Spleen (tissue), 13 donors: ENCODE measurements at places on chromosomes 6 and 20.

GRCh38 chr6:20280288-20280621 is 68.0 kb upstream of the MBOAT1 start:
- no peak for DNase-seq

- no peak for DNase-seq
Observed at GRCh38 chr6:169362501-169363121, 109.0 kb upstream of the THBS2 start.

DNA sequence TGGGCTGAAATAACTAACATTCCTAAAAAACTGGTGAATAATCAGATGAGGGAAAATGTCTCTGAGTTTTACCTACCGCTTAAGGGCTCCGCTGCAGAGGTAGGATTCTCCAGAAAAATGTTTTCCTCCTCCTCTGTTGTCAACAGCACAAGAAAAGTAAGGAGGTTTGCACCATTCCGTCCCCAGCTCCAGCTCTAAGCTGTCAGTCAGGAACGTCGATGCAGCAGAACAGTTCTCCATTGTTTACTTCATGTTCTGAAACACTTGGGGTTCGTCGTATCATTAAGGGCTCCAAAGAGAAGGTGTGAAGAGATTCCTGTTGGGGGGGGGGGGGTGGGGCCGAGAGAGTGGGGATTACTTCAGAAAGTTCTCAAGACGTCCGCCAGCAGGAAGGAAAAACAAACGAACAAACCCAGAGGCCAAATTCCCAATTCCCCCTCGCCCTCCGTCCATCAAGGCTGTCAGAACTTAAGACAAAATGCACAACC is 734 bp downstream of the MMS22L start:
- DNase-seq: no peak

GRCh38 chr6:119604124-119604523 is 254.6 kb upstream of the MAN1A1 start:
- DNase-seq: no peak

- DNase-seq: peak; percentile 63
Observed at GRCh38 chr20:37393196-37393862, 47.4 kb downstream of the SRC start.

- no peak for DNase-seq
Observed at GRCh38 chr6:140572129-140572528, 1197.7 kb upstream of the CITED2 start.

- DNase-seq: no peak
Observed at GRCh38 chr20:40949346-40949745, 79.3 kb upstream of the TOP1 start.

DNA sequence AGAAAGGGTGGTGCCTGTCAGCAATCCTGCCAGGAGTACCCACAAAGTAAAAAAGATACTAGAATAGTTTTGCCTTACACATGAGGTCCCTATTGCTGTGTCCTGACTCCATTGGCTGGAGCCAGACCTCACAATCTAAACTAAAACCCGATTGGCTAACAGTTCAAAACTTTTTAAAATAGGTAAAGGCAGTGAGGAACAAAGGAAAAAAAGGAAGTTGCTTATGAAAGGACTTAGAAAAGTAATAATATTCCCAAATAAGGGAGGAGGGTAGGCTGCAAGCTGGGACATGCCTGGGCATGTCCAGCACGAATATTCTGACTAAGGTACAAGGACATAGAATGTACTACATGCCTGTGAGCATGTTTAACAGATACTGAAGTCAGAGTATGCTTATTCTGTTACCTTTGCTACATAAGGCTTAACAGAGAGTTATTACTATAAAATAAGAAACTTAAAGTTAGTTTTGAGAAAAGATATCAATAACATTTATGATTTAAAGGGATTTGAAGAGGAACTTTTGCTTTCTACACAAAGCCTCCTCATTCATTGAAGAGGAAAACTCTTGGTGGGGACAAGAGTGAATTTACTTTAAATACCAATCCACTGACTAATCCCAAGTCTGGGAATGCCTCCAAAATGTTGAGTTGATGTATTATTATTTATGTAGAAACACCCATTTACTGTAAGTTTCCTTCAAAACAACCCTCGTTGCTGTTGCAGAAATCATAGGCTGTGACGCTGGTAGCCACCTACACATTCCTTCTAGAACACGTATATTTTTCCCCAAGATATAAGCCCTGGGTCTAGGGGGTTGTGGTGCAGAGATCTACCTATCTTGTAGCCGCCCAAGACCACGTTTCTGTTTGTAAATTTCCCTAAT is 8.2 kb upstream of the MTHFD1L start:
- DNase-seq: no peak

DNA sequence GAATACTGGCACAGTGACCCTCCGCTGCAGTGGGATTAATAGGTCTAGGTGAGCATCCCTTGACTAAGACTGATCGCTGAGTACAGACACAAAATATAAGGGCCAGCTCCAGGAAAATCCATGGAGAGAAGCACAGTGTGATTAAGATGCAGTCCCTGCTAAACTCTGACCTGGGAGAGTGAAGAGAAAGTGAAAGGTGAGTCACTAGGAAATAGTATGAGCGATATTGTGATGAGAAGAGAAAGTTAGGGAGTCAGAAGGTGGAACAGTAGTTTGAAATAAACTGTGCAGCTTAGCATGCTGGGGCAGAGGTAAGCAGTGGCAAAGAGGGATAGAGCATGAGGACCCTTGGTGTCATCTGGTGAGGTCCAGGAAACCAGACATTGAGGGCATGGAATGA is 278.6 kb upstream of the MAP3K7 start:
- no peak for DNase-seq

DNA sequence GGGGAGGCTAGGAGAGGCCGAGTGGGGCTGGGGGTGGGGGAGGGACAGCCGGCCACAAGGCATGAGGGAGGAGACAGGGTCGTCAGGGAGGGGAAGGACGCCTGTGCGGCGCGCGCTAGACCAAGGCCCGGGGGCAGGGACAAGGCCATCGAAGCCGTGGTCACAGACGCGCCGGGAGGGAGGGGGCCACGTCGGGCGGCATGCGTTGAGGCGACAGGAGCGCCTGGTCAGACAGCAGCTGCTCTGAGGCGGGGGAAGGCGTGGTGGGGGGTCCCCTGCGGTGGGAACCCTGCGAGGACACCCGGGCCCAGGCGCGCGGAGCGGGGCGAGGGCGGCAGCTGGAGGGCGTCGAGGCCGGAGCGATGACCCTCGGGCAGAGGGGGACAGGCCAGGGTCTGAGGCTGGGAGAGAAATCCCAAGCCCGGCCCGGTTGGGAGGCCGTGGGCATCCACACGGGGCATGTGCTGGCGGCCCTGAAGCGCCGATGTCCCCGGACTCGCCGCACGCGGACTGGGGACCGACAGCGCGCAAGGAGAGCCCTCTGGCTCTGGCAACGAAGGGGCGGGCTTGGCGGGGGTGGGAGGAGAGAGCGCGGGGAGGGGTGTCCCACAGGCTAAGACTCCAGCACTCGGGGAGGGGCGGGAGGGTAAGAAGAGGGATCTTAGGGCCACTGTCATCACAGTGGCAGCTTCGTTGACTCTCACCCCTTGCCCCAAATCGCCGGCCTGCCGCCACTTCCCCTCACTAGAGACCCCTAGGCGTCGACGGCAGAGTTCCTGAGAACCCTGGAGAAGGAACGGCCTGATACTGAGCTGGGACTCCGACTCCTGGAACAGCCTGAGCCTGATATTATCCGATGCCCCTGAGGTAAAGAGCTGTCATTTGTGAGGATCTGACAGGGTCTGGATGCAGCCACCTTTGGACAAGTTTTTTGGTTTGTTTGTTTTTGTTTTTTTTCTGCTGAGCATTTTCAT is 5.0 kb downstream of the TMEM239 start:
- no peak for DNase-seq

- no peak for DNase-seq
Observed at GRCh38 chr6:126337323-126337722, 2.6 kb upstream of the CENPW start.

- no peak for DNase-seq
Observed at GRCh38 chr6:61538801-61539200, 747.2 kb downstream of the KHDRBS2 start.

- peak; percentile 86 for DNase-seq
Observed at GRCh38 chr20:2742934-2743559, 50.5 kb downstream of the EBF4 start.

GRCh38 chr6:14819001-14819400 is 426.9 kb upstream of the JARID2 start:
- DNase-seq: no peak

DNA sequence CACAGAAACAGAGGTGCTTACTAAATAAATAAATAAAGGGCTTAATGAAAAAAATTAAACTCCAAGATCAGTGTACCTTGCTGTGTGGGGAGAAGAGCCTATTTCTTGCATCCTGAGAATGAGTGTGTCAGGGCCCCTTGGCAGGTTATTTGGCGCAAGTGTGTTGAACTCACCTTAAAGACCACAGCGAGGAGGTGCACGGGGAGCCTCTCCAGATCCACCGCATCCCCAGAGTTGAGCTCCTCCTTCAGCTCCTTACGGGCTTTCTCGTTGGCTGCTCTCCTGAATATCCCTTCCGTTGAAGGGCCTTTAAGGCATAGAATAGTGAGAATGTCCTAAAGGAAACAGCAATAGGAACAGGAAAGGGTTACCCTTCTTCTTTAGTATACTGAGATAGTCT is 3.6 kb downstream of the TAGAP start:
- no peak for DNase-seq

DNA sequence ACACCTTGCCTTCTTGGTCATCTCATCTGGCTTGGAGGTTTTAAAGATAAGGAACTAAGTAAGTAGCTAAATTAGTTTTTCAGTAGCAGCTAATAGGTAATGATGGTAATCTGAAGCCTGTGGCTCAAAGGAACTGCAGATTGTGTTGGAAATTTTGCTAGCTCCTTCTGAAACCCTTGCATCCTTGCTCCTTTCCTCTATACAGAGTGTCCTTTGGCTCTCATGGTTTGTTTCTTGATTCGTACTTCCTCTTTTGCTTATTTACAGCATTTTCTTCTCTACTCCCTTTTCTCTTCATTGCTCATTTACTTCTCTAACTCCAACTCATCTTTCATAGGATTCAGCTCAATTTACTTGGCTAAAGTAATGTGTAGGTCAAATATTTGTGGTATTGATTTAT is 19.0 kb downstream of the LRRC1 start:
- DNase-seq: no peak

DNA sequence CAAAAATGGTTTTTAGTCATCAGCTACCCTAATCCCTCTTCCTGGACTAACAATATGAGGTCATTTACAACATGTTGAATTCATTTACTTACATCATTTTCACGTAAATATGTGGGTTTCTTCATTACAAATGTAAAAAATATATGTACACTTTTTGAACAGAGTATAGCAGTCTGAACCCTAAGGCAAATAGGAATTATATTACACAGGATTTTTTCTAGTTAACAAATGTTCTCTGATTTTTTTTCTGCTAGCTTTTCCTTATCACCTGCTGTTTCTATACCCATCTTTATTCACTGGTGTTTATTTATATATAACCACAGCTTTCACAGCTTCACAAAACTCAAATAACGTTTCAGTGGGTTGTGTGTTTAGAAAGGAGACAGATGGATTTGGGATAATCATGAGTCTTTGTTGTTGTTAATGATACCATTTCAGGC is 21.0 kb upstream of the CD2AP start:
- DNase-seq: no peak

DNA sequence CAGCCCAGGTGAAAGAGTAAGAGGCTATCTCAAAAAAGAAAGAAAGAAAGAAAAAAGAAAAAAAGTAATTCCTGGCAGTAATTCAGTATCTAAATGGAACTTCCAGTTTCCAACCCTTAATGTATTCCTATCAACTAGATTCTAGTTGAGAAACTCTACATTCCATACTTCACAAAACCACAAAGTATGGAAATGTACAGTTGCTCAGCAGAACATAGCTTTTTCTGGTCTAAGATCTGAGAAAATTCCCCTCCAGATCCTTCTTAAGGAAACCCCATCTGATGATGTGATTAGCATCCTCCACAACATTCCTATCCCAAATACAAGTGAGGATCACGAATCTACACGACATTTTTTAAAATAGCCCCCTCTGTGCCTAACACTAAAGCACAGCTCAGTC is 3.6 kb downstream of the ARMH2 start:
- DNase-seq: no peak

DNA sequence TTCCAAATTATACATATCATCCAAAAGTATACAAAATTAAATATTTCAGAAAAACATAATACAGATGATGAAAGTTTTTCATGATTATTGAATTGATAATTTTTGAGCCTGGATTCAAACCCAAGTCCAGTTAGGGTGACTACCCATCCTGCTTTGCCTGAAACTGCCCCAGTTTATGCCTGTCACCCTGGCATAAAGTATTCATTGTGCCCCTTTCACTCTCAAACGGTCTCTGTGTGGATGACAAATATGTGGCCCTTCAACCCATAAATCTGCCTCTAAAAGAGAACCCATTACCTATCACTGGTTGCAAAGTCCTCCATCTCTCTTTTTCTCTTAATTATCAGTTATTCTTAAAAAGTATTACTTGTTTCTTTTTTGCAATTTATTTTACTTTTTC is 553.7 kb upstream of the JARID2 start:
- no peak for DNase-seq

GRCh38 chr6:41683523-41684310 is 45.4 kb downstream of the MDFI start:
- DNase-seq: peak; percentile 97

GRCh38 chr20:51532577-51533191 is 9.8 kb downstream of the NFATC2 start:
- peak; percentile 79 for DNase-seq

- peak; percentile 41 for DNase-seq
Observed at GRCh38 chr20:48691523-48691922, 136.3 kb downstream of the PREX1 start.

- DNase-seq: no peak
Observed at GRCh38 chr6:34745277-34746103, 11.8 kb upstream of the SNRPC start.

DNA sequence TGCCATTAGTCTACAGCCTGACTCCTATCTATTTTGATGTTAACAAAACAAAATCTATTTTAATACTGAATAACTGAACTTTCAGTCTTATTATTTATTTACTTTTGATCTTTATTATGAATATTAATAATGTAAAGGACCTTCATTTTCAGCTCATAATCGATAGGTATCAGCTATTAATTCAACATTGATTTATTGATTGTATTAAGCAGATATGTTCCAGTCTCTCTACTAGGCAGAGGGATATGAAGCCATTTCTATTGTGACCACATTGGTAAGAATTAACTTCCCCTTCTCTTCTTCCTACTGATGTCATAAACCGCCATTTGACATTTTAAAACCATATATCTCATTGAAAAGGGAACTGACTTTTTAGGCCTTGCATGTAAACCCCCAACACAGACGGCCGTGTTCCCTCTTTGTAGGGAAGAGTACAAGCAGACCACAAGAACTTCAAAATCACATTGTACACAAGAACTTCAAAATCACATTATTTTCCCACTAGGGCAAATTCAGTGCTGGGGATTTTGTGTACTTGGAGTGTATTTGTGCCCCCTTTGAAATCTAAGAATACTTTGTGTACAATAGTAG is 69.5 kb upstream of the FABP7 start:
- no peak for DNase-seq

GRCh38 chr20:12723811-12724210 is 285.0 kb upstream of the SPTLC3 start:
- DNase-seq: no peak
